ENCODE measurements at places on chromosomes 7 and 10.

- no peak for DNase-seq
Measured at GRCh38 chr7:33854178-33854577, 51.2 kb upstream of the BMPER start.

- DNase-seq, result no peak
Measured at GRCh38 chr7:68176974-68177373, 1180.3 kb downstream of the TYW1 start.

DNA sequence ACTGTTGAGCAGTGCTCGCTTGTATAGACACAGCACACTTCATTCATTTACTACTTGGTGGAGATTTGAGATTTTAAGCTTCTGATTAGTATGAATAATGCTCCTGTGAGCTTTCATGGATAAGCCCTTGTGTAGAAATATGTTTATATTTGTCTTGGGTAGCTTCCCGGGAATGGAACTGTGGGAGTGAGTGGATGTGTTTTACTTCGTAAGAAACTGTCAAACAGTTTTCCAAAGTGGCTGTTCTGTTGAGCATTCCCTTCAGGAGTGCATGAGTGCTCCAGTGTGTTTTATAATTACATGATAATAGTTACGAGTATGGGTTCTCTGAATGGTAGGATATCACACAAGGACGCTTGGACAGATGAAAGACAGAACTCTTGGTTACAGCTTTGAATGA lies 49.4 kb downstream of the VWC2 start:
- DNase-seq, result no peak

DNA sequence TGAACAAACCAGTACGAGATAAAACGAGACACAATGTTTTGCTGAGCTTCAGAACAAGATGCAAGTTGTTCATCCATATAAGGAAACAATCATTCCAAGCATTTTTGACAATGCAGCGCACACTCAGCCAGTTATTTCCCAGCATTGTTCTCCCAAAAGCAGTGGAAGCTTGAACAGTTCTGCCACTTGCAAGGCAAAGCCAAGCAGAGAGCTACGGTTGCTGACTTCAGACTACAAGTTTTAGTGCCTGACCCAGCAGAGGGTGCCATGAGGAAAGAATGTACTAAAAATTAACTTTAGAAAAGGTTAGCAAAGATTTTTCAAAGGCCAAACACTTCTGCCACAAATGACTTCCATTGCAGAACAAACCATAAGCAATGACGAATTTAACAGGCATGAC lies 152.5 kb downstream of the SLC25A13 start:
- no peak for DNase-seq

DNA sequence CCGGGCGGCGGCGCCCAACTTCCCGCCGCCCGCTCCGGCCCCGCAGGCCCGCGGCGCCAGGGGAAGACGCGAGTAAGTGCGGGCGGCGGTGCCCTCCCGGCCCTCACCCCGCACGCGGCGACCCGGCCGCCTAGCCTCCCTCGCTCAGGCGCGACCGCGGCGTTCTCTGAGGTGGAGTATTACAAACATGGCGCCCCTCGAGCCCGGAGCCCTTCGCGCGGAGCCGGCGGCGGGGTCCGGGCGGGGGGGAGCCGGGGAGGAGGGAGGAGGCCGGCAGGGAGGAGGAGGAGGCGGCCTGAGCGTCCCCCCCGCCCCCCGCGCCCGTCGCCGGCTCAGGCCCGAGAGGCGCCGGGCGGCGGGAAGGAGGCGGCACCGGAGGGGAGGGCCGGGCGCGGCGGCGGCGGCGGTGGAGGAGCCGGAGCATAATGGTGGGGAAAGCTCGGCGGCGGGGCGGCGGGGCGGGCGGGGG lies at the start of gene ZMYND11:
Gene ZMYND11 (plus strand): TSS at position 324 of the 469 bp plus-strand sequence. CDS start 44,558 bp downstream, outside the sequence.
- peak; percentile 41 for DNase-seq

DNA sequence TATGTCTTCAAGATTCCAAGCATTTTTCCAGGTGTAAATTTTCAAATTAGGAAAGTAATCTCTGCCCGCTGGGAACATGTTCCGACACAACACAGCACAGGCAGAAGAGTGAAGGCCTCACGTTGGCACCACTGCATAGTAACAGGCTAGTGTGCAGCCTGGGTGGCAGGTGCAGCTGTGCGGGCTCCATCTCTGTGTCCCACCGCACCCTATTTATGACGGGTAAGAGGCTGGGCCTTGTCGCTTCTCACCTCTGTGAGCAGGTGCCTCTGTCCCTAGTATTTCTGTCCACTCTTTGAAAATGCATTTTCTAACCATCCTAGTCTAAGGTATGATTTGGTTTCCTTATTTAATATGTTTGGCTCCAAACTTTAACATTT lies 24.1 kb downstream of the VIPR2 start:
- no peak for DNase-seq

DNA sequence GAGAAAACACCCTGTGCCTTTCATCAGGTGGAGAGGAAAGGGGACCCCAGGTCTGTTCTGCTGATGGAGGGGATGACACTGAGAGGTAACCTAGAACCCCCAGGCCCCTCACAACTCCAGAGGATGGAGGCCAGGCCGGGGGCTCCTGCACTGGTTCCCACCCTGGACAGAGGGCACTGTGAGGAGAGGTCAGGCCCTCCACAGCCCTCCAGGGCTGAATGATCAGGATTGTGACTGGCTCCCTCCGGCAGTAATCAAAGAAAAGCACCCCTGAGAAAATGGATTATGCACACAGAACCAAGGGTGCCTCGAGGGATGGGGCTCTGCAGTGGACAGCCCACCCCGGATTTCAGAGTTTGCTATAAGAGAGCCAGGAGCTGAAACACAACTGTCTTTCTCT lies 502.8 kb downstream of the TCERG1L start:
- DNase-seq, result no peak

GRCh38 chr10:52615756-52616394 lies 156.7 kb downstream of the MBL2 start:
- DNase-seq, result no peak

DNA sequence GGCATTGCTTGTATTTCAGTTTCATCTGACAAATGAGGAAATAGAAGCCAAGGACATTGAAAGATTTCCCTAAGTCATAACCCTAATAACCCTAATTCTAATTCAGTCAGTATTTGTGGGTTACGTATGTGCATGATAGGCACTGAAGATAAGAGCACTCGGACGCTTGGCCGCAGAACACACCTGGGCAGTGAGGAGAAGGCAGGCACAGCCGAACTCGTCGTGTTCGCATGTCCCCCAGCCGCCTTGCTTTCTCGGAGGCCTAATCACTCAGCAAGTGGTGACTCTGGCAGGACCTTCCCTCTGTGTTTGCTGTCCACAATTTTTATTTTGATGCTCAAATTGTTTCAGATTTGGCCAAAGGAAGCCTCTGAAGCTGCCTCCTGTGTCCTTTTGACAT lies 23.7 kb downstream of the HKDC1 start:
- no peak for DNase-seq

DNA sequence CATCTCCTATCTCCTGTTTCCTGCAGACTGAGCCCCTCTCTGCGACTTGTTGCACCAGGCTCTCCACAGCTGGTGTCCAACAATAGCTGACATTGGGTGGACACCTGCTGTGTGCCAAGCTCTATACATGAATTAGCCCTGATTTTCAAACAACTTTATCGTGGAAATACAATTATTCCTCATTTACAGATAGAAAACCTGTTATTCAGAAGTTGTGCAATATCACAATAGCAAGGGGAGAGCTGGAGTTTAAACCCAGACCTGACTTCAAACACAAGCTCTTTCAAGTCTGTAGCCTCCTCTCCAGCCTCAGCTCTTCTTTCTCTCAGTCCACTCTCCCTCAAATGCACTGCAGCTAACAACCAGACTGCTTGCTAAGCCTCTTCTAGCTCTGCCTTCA lies 168.8 kb downstream of the HECW1 start:
- no peak for DNase-seq

DNA sequence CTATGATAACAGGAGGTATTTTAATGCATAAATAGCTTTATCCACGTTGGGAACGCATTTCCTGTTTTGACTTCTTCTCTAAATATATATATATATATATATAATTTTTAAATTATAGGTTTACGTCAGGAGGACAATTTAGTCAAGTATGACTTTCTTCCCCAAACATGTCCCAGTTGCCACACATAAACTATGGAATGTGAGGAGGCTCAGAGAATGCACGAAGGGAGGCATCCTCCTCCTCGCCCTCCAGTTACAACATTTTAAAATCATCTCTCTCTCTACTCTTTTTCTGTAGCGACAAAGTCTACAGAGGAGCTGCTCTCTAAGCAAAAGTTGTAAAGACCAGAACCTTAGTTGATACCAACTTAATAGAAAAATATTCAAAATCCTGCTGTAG lies 106.9 kb upstream of the LYZL1 start:
- no peak for DNase-seq

GRCh38 chr10:19828278-19829049 lies 12.2 kb downstream of the PLXDC2 start:
- no peak for DNase-seq

- DNase-seq, result no peak
Measured at GRCh38 chr10:51861051-51861450, 161.7 kb upstream of the CSTF2T start.

DNA sequence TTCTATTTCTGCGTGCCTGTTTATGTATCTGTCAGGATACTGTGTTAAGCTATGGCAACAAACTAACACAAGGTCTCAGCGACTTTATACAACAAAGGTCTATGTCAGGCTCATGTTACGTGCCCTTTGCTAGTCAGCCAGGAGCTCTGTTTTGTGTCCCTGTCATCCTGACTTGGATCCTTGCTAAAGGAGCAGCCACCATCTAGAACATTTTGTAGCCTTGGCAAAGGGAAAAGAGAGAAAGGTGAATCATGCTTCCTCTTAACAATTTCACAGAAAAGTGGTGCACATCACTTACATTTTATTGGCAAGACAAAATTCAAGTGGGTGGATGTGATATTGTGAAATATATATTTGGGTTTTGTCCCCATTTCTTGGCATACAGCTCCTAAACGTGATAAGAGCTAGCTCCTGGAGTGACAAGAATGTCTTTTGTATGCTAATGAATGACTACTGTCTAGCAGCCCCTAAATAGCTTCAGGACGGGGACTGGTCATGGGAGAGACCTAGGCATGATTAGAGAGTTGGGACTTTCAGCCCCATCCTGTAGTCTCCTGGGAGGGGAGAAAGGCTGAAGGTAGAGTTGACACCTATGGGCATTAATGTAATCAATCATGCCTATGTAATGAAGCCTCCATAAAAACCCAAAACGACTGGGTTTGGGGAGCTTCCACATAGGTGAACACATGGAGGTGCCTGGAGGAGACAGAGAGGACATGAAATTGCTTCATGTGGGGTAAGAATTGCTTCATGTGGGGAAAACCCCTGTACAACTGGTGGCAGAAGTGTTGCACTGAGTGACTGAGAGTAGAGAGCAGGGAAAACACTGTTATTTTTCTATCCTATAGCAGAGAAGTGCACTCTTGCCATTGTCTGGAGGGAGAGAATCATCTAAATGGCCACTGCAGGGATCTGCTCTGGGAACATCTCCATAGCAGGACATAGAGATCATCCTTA lies 33.0 kb downstream of the MRPL32 start:
- no peak for DNase-seq

DNA sequence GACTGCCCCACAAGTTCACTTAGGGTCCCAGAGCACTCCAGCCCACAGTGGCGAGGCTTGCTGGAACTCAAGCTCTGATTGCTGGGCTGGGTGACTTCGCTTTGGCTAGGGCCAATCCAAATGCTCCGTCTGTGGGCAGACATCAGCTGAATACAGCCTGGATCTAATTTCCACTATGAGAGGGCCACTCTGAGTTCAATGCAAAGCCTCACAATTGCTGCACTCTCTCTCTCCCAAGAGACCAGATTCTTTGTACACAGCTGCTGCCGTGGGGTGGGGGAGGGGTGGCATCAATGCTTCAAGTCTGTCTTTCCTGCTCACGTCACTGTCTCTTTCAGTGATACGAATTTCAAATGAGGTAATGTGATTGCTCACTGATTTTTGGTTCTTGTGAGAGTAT lies 47.3 kb upstream of the BPGM start:
- no peak for DNase-seq

DNA sequence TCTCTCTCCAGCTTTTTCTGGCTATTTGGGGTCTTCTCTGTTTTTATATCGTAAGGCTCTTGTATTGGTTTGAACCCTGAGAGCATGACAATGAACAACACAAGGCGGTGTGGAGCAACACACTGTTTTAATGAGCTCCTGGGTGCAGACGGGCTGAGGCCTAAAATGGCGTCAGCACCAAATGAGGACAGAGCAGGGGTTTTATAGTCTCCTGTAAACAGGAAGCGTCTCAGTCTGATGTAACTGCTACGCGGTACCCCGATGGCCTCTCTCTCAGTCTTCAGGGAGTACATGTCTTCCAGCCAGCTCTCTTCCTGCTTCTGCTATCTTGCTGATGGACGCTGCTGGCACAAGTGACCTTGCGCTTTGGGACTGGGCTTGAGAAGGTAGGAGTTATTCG lies 95.9 kb upstream of the CCDC71L start:
- no peak for DNase-seq

- DNase-seq, result no peak
Measured at GRCh38 chr7:147022056-147022455, 905.5 kb downstream of the CNTNAP2 start.

DNA sequence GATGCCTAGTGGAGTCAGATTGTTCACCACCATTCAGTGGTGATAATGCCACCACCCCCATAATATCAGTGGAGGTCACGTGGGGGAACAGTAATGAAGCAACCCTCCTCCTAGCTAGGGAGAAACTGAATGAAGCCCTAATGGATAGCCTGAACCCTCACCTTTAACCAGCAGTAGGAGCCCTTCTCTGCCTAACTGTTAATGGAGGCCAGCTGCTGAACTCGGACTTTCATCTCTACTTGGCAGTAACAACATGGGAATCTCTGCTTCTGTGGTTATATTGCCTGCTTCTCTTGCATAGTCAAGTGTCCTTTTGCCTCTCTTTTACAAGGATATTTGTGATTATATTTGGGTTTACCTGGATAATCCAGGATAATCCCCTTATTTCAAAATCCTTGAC lies 1097.9 kb downstream of the REEP3 start:
- DNase-seq, result no peak

- DNase-seq, result no peak
Measured at GRCh38 chr7:34109936-34110780, 204.8 kb downstream of the BMPER start.

DNA sequence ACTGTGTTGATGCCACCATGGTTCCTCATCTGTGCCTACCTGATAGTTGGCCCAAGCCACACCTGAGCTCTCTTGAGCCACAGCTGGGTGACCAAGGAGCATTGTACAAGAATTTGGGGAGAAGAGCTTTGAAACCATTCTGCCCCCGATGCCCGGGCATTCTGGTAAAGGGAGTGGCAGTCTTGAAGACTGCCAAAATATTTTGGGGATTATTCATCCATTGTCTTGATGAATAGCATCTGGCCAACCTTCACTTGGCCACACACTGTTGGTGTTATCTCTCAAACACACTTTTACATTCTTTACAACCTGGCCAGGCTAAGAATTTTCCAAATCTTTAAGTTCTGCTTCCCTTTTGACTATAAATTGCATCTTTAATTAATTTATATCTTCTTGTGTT lies 113.1 kb upstream of the PCBD1 start:
- no peak for DNase-seq

- DNase-seq, result peak; percentile 62
Measured at GRCh38 chr10:132448248-132448731, 51.3 kb downstream of the PWWP2B start.

DNA sequence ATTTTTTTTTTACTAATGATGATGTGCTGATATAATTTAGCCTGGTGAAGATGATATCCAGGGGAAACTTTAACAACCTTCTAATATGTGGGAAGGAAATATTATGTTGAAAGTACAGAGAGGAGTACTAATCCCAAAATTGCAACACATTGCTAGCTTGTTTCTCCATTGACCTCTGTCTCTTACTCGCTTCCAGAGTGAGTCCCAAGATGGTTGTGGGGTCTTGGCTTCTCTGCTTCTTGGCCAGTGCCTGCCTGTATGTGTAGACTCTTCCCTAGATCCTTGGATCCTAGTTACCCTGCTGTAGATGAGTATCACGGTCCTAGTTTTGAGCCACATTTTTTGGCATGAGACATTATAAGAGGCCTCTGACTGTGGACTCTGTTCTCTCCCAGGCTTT lies 17.5 kb downstream of the BMPER start:
- DNase-seq, result no peak

All from stimulated activated CD8-positive, alpha-beta memory T cell treated with anti-CD3 and anti-CD28 coated beads, Interleukin-2, amount 100 ng/mL, for 48 hours (primary cell).